Stimulated activated CD8-positive, alpha-beta memory T cell treated with anti-CD3 and anti-CD28 coated beads, Interleukin-2, amount 100 ng/mL, for 1 hour (primary cell): ENCODE measurements at places on chromosomes 7 and 10.

DNA sequence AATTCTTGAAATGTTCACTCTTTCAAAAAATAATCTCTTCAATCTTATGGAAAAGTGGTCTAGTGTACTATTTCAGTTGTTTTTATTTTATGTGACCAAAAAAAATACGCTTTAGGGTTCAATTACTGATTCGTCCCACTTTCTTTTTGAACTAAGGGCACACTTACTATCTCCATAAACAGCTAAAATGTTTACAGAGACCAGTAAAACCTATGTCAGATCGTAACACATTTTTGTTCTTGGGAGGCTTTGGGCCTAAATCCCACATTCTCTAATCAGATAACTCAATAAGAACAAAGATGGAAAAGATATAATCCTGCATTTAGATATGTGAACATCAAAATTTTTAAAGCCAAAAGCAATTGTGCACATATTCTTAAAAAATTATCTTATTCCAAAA, 29.8 kb upstream of the EPC1 start:
- no peak for DNase-seq

GRCh38 chr7:130227883-130228575, 20.4 kb downstream of the SSMEM1 start:
- DNase-seq = no peak

DNA sequence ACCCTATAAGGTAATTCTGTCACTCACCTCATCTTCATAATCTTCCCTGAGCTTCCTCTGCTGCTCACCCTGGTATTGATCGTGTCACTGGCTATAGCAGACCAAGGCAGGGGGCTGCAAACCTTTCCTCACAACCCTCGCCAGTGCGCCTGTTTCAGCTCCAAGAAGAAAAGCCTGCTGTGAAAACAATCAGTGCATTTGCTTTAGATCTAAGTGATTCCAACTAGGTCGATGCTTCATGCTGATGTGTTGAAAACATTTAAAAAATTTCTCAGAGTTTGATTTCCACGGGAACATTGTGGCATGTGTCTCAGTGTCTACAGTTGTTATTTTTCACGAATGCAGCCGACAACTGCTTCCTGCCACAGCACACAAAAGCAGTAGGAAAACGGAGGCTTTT, 27.3 kb downstream of the POU6F2 start:
- no peak for DNase-seq

DNA sequence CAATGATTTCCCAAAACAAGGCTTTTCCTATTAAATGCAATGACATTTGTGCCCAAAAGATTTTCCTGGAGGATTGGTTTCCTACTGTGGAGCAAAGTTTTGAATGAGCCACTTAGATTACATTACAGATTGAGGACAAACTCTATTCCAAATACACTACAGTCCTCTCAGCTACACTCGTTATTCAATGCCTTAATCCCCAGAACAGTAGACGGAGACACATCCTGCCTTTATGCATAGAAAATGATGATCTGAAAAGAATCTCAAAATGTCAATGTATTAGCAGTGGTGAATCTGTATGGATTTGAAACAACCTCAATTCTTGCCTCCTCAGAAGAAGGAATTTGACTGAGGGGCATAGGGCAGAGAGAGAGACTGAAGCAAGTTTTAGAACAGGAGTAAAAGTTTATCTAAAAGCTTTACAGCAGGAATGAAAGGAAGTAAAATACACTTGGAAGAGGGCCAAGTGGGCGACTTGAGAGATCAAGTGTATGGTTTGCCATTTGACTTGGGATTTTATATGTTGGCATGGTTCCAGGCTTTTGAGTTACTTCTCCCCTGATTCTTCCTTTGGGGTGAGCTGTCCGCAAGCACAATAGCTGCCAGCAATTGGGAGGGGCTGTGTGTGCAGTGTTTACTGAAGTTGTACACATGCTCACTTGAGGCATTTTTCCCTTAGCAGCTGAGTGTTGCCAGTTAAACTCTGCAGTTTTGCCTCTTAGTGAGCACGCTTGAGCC, 891.9 kb upstream of the MBL2 start:
- DNase-seq = no peak

DNA sequence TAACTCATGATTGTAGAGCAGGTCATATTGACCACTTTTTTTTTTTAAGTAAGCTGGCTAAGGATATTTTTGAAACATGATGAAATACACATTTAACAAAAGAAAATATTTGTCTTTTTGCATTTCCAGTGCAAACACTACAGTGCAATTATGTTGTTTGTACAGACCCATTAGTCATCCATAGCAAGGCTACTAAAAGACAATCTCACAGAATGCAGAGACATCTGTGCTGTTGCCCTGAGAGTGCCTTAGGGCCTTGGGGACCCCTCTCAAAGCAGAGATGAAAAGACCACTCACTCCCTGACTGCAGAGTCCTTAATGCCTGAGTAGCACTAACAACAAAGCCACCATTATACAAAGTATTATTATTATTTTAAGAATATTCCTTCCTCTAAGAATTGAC, 104.5 kb downstream of the NRCAM start:
- no peak for DNase-seq
